ENCODE measurements at places on chromosomes 3 and 15.

- no peak for DNase-seq
- no peak overlapping the region for H3K27ac ChIP-seq
- no peaks in the 10 kb centered on the region for H3K36me3 ChIP-seq
These were observed 1157.2 kb downstream of the ROBO1 start for GRCh38 chr3:78610462-78611125.

- H3K4me1 ChIP-seq = no peaks in the 10 kb centered on the region
- H3K4me3 ChIP-seq = no peak overlapping the region
- no peak overlapping the region for H3K27ac ChIP-seq
- DNase-seq = no peak
These were observed 396.5 kb upstream of the GBE1 start for GRCh38 chr3:82157952-82158351.

DNA sequence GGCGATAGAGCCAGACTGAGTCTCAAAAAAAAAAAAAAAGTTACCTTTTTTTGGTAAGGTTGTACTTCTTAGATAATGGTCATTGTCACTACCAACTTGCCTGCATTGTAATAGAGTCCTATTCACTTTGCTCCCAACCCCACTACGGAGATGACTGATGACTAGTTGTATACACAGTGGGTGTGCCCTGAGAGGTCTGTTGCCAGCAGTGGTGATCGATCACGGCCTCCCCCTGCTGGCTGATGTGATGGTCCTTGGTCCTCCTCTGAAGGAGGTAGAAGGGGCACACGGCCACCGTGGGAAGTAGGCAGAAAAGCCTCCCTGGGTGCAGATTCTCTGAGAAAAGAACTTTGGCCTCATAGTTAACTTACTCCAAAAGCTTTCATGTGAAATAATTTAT lies 10.7 kb downstream of the GCNT3 start:
- peaks cover 33% of the 10 kb centered on the region for H3K27me3 ChIP-seq
- H3K4me1 ChIP-seq = no peaks in the 10 kb centered on the region
- no peak for DNase-seq
- no peak overlapping the region for H3K27ac ChIP-seq
- no peaks in the 10 kb centered on the region for H3K36me3 ChIP-seq

DNA sequence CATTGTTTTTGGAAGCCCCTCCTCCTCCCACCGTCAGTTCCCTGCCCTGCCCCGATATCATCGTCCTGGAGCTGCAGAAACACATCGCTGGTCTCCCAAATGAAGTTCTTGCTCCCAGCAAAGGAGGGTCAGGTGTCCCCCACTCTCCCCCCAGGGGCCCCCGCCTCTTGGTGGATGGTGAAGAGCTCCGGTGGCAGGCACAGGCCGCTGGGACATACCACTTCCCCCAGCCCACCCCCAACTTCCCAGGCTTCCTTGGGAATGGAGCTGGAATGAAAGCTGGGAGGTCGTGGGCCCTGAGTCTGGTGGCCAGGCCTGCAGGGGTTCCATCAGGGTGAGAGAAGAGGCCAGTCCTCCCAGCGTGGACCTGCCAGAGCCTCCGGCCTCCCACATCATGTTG lies 137.7 kb downstream of the CHSY1 start:
- H3K4me3 ChIP-seq = no peak overlapping the region
- no peaks in the 10 kb centered on the region for H3K27me3 ChIP-seq
- DNase-seq = no peak
- no peaks in the 10 kb centered on the region for H3K4me1 ChIP-seq

- no peak overlapping the region for H3K4me3 ChIP-seq
- no peaks in the 10 kb centered on the region for H3K36me3 ChIP-seq
- DNase-seq = no peak
- H3K27ac ChIP-seq = no peak overlapping the region
- no peaks in the 10 kb centered on the region for H3K27me3 ChIP-seq
These were observed 11.9 kb downstream of the TAGLN3 start for GRCh38 chr3:112010636-112011035.

DNA sequence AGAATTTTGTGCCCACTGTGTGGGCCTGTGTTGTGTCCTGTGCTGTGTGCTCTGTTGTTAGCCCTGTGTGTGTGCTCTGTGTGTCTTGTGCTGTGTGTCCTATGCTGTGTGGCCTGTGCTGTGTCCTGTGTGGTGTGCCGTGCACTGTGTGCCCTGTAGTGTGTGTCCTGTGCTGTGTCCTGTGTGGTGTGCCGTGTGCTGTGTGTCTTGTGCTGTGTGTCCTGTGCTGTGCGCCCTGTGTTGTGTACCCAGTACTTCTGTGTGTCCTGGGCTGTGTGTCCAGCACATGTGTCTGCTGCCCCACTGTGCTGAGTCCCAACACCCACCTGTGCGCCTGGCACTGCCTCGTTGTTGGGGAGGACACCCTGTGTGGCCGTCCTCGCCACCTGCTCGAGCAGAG lies 53.2 kb upstream of the CHRNA7 start:
- no peak overlapping the region for H3K4me3 ChIP-seq
- DNase-seq = no peak
- H3K36me3 ChIP-seq = no peaks in the 10 kb centered on the region
- H3K27me3 ChIP-seq = peaks cover 54% of the 10 kb centered on the region
- peaks cover 9% of the 10 kb centered on the region for H3K4me1 ChIP-seq

- no peaks in the 10 kb centered on the region for H3K27me3 ChIP-seq
- H3K4me3 ChIP-seq = no peak overlapping the region
- no peak for DNase-seq
- no peaks in the 10 kb centered on the region for H3K36me3 ChIP-seq
These were observed 59.1 kb upstream of the NEDD4 start for GRCh38 chr15:56052395-56053045.

- DNase-seq = no peak
- H3K27ac ChIP-seq = peak overlapping the region; percentile 56
- no peaks in the 10 kb centered on the region for H3K4me1 ChIP-seq
- peaks cover 66% of the 10 kb centered on the region for H3K36me3 ChIP-seq
These were observed 27.0 kb upstream of the CSPG5 start for GRCh38 chr3:47605652-47606051.

All from effector memory CD8-positive, alpha-beta T cell (primary cell).